Central memory CD8-positive, alpha-beta T cell (primary cell): ENCODE measurements at places on chromosomes 2 and 18.

DNA sequence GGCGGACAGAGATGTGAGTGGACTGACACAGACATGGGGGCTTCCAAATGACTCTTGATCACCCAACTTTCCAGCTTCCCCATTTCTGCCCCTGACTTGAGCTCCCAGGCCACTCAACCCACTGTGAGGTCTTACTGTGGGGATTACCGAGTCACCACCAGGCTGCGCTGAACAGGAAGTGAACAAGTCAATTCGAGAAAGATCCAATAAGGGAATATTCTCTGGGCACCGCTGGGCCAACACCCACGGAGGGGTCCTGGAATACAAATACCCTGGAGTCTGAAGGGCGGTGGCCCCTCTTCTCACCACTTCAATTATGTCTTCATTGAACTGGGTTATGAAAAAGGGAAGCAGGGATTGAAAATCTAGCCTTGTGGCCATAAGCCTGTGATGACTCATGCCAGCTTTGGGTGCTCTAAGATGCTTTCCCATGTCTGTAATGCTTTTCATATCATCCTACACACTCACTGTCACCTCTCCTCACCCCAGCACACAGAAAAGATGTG, 37.7 kb downstream of the BCL11A start:
- no peak for DNase-seq
- no peak overlapping the region for H3K4me3 ChIP-seq
- no peak overlapping the region for H3K27ac ChIP-seq
- H3K27me3 ChIP-seq, result peaks cover 60% of the 10 kb centered on the region
- H3K4me1 ChIP-seq, result no peaks in the 10 kb centered on the region
- H3K36me3 ChIP-seq, result no peaks in the 10 kb centered on the region

DNA sequence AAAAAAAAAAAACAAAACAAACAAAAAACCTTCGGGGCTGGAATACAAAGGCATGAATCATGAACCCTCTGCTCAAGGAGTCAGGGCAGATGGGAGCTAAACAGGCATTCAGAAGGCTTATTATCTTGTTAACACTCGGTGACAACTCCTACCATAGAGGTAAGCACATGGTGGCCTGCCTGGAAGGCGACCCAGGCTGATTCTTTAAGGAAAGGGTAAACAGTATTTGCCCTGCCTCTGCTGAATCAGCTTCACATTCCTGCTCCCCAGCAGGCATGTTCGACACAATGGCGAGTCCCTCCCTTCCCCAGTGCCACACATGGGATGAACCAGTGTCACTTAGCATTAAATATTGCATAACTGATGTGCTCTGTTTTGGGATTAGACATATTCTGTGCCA, 191.9 kb downstream of the ARL4C start:
- peaks cover 40% of the 10 kb centered on the region for H3K4me1 ChIP-seq
- H3K27me3 ChIP-seq, result no peaks in the 10 kb centered on the region
- DNase-seq, result no peak
- no peak overlapping the region for H3K27ac ChIP-seq
- no peaks in the 10 kb centered on the region for H3K36me3 ChIP-seq

DNA sequence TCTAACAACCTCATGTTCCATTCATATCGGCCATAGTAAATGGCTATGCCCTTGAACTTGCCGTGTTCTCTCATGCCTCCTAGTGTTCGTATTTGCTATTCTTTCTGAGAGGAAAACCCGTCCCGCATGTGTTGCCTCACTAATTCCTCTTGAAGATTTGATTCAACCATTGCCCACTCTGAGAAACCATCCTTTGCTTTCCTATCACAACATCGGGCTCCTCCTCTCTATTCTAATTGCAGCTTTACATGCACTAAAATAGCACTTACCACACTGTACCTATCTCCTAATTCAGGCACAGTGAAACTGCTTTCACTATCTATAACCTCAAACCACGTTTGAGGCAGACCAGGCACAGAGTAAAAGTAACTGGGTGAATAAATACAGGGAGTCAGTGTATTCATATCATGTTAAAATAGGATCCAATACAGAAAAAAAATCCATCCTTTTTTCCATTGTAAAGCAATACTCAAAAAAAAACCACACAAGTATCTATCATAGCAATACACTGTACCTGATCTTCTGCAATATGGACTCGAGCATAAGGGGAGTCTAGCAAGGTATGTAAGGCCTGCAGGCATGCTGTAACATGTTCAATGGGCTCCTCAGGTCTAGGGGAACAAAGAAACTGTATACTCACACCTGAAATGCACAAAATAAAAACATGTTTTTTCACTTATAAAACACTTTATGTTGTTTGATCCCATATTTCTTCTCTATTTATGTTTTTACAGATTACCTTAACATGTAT, 39.0 kb upstream of the STRN start:
- H3K27me3 ChIP-seq, result no peaks in the 10 kb centered on the region
- H3K36me3 ChIP-seq, result peaks cover 59% of the 10 kb centered on the region
- peak overlapping the region; percentile 62 for H3K27ac ChIP-seq
- peak overlapping the region; percentile 21 for H3K4me3 ChIP-seq
- no peak for DNase-seq

GRCh38 chr2:53939656-53940055, 31.1 kb downstream of the PSME4 start:
- no peaks in the 10 kb centered on the region for H3K4me1 ChIP-seq
- H3K36me3 ChIP-seq, result peaks cover 24% of the 10 kb centered on the region
- H3K27me3 ChIP-seq, result no peaks in the 10 kb centered on the region
- no peak overlapping the region for H3K4me3 ChIP-seq

GRCh38 chr2:144215701-144216675, 303.9 kb downstream of the ZEB2 start:
- no peak for DNase-seq
- peaks cover 15% of the 10 kb centered on the region for H3K4me1 ChIP-seq
- no peaks in the 10 kb centered on the region for H3K27me3 ChIP-seq
- peak overlapping the region; percentile 4 for H3K4me3 ChIP-seq

- H3K27ac ChIP-seq, result peak overlapping the region; percentile 19
- peaks cover 20% of the 10 kb centered on the region for H3K36me3 ChIP-seq
- peaks cover 65% of the 10 kb centered on the region for H3K4me1 ChIP-seq
- no peaks in the 10 kb centered on the region for H3K27me3 ChIP-seq
These were observed 9.7 kb downstream of the CAB39 start for GRCh38 chr2:230722207-230722885.

DNA sequence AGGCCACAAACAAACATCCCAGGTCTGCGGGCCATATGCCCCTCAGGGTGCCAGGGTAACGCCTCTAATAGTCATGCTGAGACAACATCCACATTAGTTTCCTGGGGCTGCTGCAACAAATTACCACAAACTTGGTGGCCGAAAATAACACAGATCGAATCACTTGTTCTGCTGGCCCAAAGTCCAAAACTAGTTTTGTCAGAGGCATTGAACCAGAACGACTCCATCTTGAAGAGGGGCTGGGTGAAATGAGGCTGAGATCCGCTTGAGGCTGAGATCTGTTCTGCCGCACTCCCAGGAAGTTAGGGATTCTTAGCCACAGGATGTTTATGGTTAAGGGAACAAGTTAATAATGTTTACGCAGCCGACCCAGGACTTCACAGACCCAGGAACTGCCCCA, 66.7 kb downstream of the COPS8 start:
- no peak for DNase-seq
- no peaks in the 10 kb centered on the region for H3K4me1 ChIP-seq
- no peak overlapping the region for H3K4me3 ChIP-seq
- no peaks in the 10 kb centered on the region for H3K36me3 ChIP-seq
- H3K27me3 ChIP-seq, result peaks cover 24% of the 10 kb centered on the region

DNA sequence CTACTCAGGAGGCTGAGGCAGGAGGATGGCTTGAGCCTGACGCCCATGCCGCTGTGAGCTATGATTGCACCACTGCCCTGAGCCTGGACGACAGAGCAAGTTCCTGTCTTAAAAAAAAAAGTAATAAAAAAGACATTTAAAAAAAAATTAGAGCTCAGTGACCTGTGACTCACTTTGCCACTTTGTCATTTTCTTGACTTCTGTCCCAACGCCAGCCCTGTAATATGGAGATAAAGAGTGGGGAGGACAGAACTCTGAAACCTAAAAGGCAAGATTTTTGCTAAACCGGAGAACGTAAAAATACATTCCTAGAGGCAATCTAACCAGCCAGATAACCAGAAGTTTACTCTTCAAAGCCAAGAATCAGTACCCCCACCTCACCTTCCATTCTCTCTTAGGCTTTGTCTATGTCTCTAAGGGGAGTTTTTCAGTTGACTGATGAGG, 49.0 kb downstream of the PRKRA start:
- H3K4me1 ChIP-seq, result peaks cover 5% of the 10 kb centered on the region
- no peaks in the 10 kb centered on the region for H3K36me3 ChIP-seq
- H3K27ac ChIP-seq, result no peak overlapping the region
- H3K4me3 ChIP-seq, result no peak overlapping the region
- no peaks in the 10 kb centered on the region for H3K27me3 ChIP-seq

- H3K4me3 ChIP-seq, result peak overlapping the region; percentile 45
- peaks cover 43% of the 10 kb centered on the region for H3K4me1 ChIP-seq
- H3K36me3 ChIP-seq, result peaks cover 2% of the 10 kb centered on the region
These were observed 76.4 kb upstream of the ZEB2 start for GRCh38 chr2:144596073-144596871.

DNA sequence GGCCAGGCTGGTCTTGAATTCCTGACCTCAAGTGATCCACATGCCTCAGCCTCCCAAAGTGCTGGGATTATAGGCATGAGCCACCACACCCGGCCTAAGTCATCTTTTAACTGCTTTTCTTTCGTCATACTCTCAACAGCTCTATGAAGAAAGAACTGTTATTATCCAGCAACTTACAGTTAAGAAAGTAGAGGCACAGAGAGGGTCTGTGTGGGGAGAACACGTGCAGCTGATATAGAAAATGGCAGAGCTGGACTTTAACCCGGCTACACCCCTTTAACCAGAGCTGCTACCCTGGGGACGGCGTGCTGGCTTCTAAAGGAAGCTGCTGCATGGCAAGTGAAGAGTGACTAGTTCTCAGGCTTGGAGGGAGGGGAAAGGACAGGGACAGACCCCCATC, 25.5 kb downstream of the IGFBP2 start:
- H3K27ac ChIP-seq, result no peak overlapping the region
- H3K27me3 ChIP-seq, result peaks cover 10% of the 10 kb centered on the region
- no peak overlapping the region for H3K4me3 ChIP-seq
- DNase-seq, result no peak
- no peaks in the 10 kb centered on the region for H3K4me1 ChIP-seq

GRCh38 chr18:23204589-23205235, 69.4 kb downstream of the CABLES1 start:
- no peaks in the 10 kb centered on the region for H3K4me1 ChIP-seq
- H3K4me3 ChIP-seq, result no peak overlapping the region
- H3K27ac ChIP-seq, result no peak overlapping the region
- no peak for DNase-seq

DNA sequence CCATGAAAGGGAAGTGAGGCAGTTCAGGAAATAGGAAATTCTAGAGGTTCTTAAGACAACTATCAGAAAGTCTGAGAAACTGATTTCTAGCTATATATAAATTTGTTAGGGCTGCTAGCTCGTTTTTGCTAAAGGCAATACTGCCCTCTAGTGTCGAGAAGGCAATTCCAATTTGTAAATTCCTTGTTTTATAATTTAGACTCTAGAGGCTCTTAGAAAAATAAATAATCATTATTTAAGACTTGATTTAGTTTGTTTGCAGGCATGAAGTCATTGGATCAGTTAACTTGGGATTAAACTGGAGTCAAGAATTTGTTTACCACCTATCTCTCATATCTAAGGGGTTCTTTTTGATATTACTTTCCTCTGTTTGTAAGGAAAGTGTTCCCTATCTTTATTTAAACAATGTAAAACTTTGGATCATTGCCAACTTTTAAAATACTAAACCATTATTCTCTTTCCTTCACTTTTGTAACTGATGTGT, 66.2 kb downstream of the ACVR2A start:
- DNase-seq, result no peak
- H3K27me3 ChIP-seq, result peaks cover 18% of the 10 kb centered on the region
- H3K27ac ChIP-seq, result no peak overlapping the region
- no peaks in the 10 kb centered on the region for H3K36me3 ChIP-seq
- no peak overlapping the region for H3K4me3 ChIP-seq

GRCh38 chr2:136874258-136874657, 108.9 kb downstream of the THSD7B start:
- H3K4me3 ChIP-seq, result no peak overlapping the region
- no peak for DNase-seq
- no peaks in the 10 kb centered on the region for H3K4me1 ChIP-seq
- H3K27ac ChIP-seq, result no peak overlapping the region
- H3K27me3 ChIP-seq, result no peaks in the 10 kb centered on the region

- no peak for DNase-seq
- H3K27me3 ChIP-seq, result peaks cover 66% of the 10 kb centered on the region
- no peaks in the 10 kb centered on the region for H3K36me3 ChIP-seq
- H3K4me1 ChIP-seq, result no peaks in the 10 kb centered on the region
- no peak overlapping the region for H3K4me3 ChIP-seq
- H3K27ac ChIP-seq, result no peak overlapping the region
These were observed 19.1 kb downstream of the PROKR1 start for GRCh38 chr2:68662466-68662865.

DNA sequence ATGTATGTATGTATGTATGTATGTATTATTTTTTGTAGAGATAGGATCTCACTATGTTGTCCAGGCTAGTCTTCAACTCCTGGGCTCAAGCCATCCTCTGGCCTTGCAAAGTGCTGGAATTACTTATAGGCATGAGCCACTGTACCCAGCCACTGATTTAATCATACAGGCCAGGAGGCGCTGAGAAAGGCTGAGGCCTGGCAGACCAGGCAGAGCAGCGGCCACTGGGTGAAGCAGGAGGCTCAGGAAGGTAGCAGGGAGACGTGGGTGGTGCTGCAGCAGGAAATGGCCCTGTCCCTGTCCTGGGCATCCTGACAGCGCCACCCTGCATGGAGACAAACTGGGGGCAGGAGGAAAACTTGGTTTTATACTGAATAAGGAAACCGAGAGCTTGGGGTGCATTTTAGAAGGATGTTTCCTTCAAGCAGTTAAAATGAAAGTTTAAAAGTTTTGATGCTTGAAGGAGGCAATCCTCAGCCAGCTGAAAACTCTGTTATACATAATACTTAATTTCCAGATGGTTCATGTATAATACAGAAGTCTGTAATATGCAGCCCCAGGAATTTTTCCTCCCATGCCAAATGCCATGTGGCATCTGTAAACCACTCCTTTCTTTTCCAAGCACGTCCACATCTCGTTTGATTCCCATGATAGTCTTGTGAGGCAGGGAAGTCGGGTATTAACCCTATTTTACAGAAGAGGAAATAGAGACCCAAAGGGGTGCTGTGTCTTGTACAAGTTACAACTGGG, 182.4 kb downstream of the CELF4 start:
- no peak overlapping the region for H3K27ac ChIP-seq
- H3K36me3 ChIP-seq, result no peaks in the 10 kb centered on the region
- H3K27me3 ChIP-seq, result no peaks in the 10 kb centered on the region
- no peaks in the 10 kb centered on the region for H3K4me1 ChIP-seq
